ENCODE measurements at places on chromosomes 5 and 9.

DNA sequence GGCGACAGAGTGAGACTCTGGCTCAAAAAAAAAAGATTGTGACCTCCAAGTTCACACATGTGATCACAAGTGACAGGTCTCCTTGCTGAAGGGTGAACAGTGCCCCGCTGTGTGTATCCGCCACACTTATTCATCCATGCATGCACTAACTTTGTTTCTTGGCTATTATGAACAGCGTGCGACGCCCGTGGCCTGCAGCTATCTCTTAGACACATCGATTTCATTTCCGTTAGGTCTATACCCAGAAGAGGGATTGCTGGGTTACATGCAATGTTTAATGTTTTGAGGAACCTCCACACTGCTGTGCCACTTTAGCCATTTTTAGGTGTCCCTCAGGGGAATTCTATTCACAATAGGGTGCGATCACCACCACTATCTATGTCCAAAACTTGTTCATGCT is 12.1 kb upstream of the EGFL7 start:
- no peak for DNase-seq

DNA sequence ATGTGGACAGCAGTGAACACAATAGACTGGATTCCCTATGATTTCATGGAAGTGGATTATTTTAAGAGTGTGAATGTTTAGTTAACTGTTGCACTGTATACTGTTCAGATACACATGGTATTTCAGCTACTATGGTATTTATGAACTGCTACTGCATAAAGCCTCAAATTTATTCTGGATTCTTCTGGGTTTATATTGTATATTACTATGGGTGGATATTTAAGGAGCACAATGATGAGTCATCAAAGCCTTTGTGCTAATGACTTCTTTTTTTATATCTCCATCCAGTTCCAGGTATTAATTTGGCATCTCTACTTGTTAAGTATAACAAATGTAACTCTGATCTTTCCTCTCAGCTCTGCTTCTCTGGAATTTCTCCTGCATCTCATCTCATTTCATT is 6.8 kb downstream of the KDM4C start:
- DNase-seq: no peak

- no peak for DNase-seq
These were observed 589.8 kb upstream of the CYLC2 start for GRCh38 chr9:102405218-102405867.

- no peak for DNase-seq
These were observed 815.8 kb downstream of the EFNA5 start for GRCh38 chr5:106854922-106855321.

GRCh38 chr9:2122299-2122698 is 107.2 kb downstream of the SMARCA2 start:
- no peak for DNase-seq

GRCh38 chr5:113548396-113548795 is 34.9 kb downstream of the YTHDC2 start:
- no peak for DNase-seq

DNA sequence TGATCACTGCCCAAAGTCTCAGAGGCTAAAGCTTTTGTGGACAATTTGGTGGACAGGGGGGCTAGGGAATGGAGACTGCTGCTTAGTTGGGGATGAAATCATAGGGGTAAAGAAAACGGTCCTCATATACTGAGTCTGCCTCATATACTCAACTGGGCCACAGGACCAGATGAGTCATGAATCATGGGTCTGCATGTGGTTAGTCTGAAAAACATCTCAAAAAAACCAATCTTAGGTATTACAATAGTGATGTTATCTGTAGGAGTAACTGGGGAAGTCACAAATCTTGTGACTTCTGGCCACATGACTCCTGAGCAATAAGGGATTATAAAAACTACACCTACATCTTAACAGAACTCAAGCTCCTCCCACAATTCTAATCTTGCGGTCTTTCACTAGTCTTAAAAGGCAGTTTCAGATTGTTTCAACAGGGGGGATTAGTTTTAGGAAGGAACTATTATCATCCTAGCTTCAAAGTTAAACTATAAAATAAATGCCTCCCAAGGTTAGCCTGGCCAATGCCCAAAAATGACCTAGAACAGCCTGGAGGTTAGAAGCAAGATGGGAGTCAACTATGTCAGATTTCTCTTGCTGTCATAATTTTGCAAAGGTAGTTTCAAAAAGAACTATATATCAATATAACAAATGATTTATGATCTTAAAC is 17.5 kb downstream of the TMEM161B start:
- no peak for DNase-seq

DNA sequence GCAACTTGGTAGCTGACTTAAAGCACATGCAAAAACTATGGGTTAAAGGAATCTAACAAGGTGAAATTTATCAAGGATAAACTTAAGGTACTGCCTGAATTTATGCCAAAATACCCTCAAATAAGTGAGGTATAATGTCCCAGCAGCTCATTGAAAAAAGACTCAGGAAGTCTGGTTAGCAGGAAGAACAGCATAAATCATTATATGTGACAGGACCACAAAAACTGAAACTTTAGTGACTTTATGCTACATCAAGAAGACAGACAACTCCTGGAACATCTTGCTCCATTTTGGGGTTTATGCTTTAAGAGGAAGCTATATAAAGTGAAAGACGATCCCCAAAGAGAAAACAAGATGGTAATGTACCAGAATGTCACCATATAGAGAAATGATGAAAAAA is 282.4 kb upstream of the ZNF462 start:
- no peak for DNase-seq

DNA sequence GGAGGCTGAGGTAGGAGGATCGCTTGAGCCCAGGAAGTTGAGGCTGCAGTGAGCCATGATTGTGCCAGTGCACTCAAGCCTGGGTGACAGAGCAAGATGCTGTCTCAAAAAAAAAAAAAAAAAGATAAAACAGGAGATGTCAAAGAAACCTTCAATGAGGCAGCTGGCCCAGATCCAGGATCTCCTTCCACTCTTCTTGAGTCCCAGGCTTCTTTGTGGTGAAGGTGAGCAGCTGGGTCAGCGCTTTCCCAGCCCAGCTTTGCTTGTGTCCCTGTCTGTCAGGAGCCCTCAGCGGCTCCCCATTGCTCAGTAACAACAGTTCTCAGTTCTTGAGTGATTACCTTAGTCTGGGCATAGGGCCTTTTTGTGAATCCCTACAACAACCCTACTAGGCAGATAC is 69.4 kb upstream of the PSD2 start:
- no peak for DNase-seq

DNA sequence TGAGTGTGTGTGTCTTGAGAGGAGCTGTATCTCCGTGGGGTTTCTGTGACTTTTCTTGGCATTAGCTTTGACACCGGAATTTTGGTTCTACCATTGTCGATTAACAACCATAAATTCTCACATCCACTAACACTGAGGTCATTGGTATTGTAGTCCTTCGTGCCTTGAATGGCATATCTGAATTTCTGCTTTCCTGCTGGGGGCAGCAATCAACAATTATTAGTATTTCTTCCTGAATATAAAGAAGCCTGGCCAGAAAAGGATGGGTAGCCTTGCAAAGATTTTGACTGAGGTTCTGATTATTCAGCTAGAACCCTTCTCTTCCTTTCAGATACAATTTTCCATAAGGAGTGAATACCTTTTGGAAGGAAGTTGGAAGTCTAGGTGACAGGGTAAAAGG is 33.5 kb upstream of the SHOC1 start:
- DNase-seq: no peak

GRCh38 chr9:130579738-130580463 is 524 bp downstream of the FUBP3 start:
- DNase-seq: no peak

- no peak for DNase-seq
These were observed 521.0 kb upstream of the CHD1 start for GRCh38 chr5:99449786-99450185.

DNA sequence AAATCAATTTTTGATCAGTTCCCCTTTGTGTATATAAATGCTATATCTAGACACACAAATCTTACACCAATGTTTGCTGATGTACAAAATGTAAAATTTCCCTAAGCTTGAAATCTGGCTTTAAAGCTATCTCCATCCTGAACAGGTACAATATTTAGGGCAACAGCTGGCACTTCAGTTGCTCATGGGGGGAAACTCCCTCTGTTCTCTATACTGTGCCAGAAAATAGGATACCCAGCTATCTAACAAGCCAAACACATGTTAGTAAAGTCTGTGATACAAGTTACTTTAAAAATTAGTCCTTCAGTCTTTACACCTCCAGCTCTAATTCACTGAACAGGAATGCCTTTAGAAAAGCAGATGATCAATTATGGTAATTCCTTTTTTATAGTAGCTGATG is 191.8 kb downstream of the SLF1 start:
- no peak for DNase-seq

DNA sequence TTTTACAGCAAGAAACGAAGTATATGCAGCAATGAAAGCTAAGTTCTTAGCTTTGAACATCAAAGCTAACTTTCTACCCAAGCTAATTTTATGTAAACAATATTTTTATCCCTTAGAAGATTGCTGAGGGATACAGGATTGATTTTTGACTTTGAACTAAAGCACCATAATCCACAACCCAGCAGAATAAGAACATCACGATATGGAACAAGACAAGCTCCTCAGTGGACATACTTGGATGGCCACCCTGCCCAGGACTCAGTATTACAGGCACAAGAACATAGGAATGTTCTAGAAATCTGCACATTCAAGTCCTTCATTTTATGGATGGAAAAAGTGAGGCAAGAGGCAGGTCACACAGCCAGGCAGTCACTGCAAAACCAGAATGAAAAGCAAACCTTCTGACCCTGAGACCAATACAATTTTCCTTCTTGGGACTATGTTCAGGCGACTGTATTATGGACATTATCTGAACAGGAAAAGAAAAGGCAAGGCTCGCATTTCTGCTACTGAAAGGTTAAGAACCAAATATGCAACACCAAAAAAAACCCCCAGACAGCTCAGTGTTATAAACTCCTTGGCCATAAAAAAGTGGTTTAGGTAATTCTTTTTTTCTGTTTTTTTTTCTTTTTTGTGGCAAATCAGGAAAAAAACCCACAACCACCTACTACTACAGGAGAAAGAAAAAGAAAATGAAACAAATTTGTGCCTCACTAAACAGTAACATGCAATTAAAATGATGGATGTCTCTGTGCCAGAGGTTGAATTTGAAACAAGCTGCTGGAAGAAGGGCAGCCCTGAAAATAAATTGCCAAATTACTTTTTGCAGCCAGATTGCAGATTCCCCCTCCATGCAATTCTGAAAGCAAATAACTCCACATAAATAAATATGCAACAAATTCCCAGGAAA is 25.4 kb downstream of the EPB41L4B start:
- no peak for DNase-seq

Measured in activated CD4-positive, CD25-positive, alpha-beta regulatory T cell (primary cell).